ENCODE measurements at places on chromosomes 6 and 20.

DNA sequence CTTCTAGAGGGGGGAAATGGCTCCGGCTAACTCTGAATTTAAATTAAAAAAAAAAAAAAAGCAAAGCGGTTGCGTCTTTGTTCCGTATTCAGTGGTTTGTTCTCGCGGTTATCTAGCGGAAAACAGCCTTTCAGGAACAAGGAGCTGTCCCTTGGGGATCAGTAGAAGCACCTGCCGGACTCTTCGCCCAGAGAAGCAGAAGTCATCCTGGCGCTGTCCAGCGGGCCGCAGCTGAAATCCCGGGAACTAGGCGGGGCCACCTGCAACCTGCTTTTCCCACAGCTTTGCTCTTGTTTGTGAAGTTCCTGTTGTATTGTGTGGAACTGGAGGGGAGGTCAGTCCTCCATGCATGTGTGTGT is 43.9 kb upstream of the GJE1 start:
- H3K27ac ChIP-seq = no peak overlapping the region
- H3K36me3 ChIP-seq = no peaks in the 10 kb centered on the region
- no peak for DNase-seq
- H3K4me3 ChIP-seq = no peak overlapping the region
- peaks cover 32% of the 10 kb centered on the region for H3K27me3 ChIP-seq

DNA sequence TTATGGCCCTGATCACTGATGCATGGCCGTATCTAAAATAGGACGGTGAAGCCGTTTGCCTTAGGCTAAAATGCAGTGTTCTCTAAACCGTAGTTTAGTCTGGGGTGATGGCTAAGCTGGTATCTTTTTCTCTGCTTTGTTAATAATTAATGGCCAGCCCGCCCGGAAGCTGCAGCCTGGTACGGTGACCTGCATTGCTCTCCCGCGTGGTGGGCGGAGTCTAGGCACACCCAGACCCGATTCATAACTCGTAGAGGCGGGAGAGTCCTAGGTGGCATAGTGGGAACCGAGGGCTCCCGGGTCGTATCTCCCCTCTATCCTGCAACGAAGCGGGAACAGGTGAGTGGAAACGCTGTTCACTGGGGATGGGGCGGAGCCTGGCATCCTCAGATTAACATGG is 5.5 kb downstream of the CDH4 start:
- H3K36me3 ChIP-seq = no peaks in the 10 kb centered on the region
- peaks cover 25% of the 10 kb centered on the region for H3K27me3 ChIP-seq
- no peak overlapping the region for H3K4me3 ChIP-seq
- DNase-seq = no peak

DNA sequence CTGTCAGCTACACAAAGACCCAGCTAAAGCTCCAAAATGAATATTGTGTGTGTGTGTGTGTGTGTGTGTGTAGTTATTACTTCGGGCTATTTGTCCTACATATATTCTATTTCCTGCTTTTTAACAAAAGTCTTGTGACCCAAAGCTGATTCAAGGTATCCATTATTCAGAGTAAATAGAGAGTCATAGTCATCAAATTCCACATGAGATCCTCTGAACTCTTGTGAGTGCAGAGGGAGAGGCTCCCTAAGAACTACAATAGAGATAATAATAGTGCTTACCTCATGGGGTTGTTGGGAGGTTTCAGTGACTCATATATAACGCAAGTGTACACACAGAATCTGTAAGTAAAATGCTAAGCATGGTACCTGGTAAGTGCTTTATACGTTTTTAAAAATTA is 95.6 kb upstream of the SHLD1 start:
- no peaks in the 10 kb centered on the region for H3K36me3 ChIP-seq
- H3K4me1 ChIP-seq = peaks cover 85% of the 10 kb centered on the region
- no peaks in the 10 kb centered on the region for H3K27me3 ChIP-seq

- H3K27me3 ChIP-seq = no peaks in the 10 kb centered on the region
- H3K36me3 ChIP-seq = peaks cover 84% of the 10 kb centered on the region
Measured at GRCh38 chr6:13299403-13299821, 28.9 kb downstream of the TBC1D7 start.

DNA sequence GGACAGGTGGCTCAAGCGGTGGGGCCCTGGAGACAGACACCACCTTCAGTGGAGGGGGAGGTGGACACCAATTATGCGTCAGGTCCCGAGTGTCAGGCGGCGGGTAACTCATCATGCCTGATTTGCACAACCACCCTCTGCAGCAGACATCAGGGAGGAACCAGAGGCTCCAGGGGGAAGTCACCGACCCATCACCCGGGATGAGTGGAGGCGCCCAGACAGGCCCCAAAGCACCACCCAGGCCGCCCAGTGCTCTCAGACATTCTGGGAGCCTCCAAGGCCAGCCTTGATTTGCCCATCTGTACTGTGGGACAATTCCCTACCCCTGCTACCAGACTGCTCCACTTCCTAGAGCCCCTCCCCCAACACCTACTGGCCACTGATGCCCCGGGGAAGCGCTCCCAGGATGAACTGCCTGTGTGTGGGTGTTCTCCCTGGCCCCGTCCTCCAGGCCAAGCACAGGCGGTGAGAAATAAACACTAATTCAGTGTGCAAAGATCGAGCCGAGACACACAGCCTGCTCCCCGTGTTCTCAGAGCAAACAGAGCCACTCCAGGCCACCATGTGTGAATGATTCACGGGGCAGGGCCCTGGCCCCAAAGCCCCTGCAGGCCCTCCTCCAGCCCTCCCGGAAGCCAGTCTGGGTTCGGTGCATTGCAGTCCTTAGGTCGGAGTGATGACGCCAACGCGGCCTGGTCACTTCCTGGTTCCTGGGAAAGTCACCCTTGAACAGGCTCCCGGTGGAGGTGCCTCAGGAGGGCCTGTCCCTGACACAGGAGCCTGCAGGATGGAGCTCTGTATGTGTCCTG is 107.2 kb downstream of the ASXL1 start:
- no peak overlapping the region for H3K27ac ChIP-seq
- H3K36me3 ChIP-seq = no peaks in the 10 kb centered on the region
- H3K27me3 ChIP-seq = no peaks in the 10 kb centered on the region

DNA sequence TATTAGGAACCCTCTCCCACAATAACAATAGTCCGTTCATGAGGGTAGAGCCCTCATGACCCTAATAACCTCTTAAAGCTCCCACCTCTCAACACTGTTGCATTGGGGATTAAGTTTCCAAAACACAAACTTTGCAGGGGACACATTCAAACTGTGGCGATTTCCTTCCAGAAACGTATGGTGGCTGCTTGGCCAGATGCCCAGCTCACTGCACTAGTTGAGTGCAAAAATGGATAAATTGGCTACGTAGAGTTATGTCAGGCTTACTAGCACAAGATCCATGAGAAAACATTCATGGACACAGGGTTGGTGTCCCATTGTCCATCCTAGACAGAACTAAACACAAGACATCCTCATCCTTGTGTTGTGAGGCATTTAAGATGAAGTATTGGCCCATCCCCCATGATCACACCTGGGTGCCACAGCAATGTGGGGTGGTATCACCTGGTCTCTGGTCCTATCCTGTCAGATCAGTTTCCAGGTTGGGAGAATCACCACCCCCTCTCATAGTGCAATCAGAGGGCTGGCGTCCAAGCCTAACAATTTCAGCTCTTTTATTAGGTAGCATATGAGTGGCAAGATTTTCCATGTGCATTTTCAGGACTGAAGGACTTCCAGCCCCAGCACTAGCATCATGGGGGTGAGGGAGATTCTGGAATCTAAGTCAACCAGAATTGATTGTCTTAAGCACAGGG is 63.4 kb upstream of the ELOVL5 start:
- H3K4me1 ChIP-seq = peaks cover 12% of the 10 kb centered on the region
- no peak overlapping the region for H3K4me3 ChIP-seq
- H3K27me3 ChIP-seq = no peaks in the 10 kb centered on the region
- DNase-seq = no peak

- H3K36me3 ChIP-seq = peaks cover 41% of the 10 kb centered on the region
- peak; percentile 67 for DNase-seq
- peak overlapping the region; percentile 95 for H3K27ac ChIP-seq
Measured at GRCh38 chr20:33408716-33409654, 7.7 kb upstream of the CDK5RAP1 start.

- no peaks in the 10 kb centered on the region for H3K27me3 ChIP-seq
- no peak overlapping the region for H3K4me3 ChIP-seq
- no peak for DNase-seq
Measured at GRCh38 chr6:54730767-54731630, 115.6 kb upstream of the FAM83B start.

GRCh38 chr20:54151511-54152226 is 22.1 kb downstream of the CYP24A1 start:
- H3K4me1 ChIP-seq = no peaks in the 10 kb centered on the region
- H3K27me3 ChIP-seq = peaks cover 14% of the 10 kb centered on the region
- DNase-seq = no peak
- no peaks in the 10 kb centered on the region for H3K36me3 ChIP-seq
- H3K4me3 ChIP-seq = no peak overlapping the region

DNA sequence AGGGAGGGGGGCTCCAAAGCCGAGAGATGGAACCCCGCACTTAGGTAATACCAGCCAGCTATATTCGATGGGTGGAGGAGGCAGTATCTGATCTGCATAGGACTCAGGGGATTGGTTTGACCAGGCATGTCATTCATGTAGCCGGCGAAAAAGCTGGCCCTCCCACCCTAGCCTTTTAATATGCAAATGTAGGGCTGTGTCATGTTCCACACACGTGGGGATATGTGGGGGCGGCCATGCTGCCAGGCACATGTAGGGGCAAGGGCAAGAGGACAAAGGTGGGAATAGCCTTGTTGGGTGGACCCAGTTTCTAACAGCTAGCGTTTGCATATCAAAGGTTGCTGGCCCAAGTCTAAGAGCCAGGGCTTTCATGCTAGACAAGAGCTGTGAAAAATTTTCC is 39.1 kb upstream of the DDR1 start:
- H3K27ac ChIP-seq = no peak overlapping the region
- no peak for DNase-seq
- peaks cover 3% of the 10 kb centered on the region for H3K27me3 ChIP-seq
- peaks cover 15% of the 10 kb centered on the region for H3K4me1 ChIP-seq
- H3K4me3 ChIP-seq = no peak overlapping the region

- H3K4me1 ChIP-seq = peaks cover 13% of the 10 kb centered on the region
- peaks cover 44% of the 10 kb centered on the region for H3K36me3 ChIP-seq
- no peak overlapping the region for H3K4me3 ChIP-seq
Measured at GRCh38 chr6:170344631-170345576, 38.3 kb downstream of the FAM120B start.

DNA sequence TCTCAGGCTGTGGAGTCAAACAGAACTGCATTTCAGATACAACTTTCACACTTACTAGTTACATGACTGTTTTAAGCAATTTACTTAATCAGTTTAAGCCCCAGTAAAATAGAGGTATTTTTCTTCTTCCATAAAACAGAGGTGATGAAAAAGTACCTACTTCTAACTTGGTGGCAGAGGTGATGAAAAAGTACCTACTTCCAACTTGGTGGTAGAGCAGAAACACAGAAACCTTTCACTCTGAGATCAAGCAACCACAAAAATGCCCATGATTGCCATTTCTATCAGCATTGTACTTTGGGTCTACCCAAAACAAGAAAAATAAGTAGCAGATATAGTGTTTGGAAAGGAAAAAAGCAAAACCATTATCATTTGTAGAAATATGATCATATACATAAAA is 148.7 kb downstream of the OPRM1 start:
- no peak overlapping the region for H3K27ac ChIP-seq
- DNase-seq = no peak
- H3K36me3 ChIP-seq = no peaks in the 10 kb centered on the region
- H3K4me1 ChIP-seq = no peaks in the 10 kb centered on the region
- no peak overlapping the region for H3K4me3 ChIP-seq
- no peaks in the 10 kb centered on the region for H3K27me3 ChIP-seq

DNA sequence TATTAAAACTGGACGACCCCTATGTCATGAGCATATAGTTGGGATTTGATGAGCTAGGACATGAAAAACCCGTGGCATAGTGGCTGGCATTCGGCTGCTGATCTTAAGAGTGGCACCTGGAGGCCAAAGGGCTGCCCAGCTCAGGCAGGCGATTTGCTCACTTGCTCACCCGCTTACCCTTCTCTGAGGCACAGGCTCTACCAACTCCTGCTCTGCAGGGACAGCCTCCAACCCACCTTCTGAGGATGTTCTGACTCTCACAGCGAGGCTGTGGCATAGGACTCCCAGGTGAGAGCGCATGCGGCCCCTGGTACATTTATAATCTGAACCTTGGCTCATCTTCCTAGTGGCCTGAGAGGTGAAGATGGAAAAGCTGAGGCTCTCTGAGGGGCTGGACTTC is 995 bp downstream of the RSPO4 start:
- no peak overlapping the region for H3K27ac ChIP-seq
- no peaks in the 10 kb centered on the region for H3K36me3 ChIP-seq
- H3K27me3 ChIP-seq = peaks cover 75% of the 10 kb centered on the region
- no peak overlapping the region for H3K4me3 ChIP-seq
- DNase-seq = no peak

- no peaks in the 10 kb centered on the region for H3K27me3 ChIP-seq
- H3K4me3 ChIP-seq = no peak overlapping the region
- DNase-seq = no peak
- no peak overlapping the region for H3K27ac ChIP-seq
- peaks cover 40% of the 10 kb centered on the region for H3K36me3 ChIP-seq
Measured at GRCh38 chr20:18511571-18511970, 3.8 kb downstream of the SEC23B start.

GRCh38 chr6:19831358-19831757 is 5.8 kb upstream of the ID4 start:
- no peaks in the 10 kb centered on the region for H3K4me1 ChIP-seq
- H3K4me3 ChIP-seq = no peak overlapping the region
- no peaks in the 10 kb centered on the region for H3K36me3 ChIP-seq
- peaks cover 25% of the 10 kb centered on the region for H3K27me3 ChIP-seq

DNA sequence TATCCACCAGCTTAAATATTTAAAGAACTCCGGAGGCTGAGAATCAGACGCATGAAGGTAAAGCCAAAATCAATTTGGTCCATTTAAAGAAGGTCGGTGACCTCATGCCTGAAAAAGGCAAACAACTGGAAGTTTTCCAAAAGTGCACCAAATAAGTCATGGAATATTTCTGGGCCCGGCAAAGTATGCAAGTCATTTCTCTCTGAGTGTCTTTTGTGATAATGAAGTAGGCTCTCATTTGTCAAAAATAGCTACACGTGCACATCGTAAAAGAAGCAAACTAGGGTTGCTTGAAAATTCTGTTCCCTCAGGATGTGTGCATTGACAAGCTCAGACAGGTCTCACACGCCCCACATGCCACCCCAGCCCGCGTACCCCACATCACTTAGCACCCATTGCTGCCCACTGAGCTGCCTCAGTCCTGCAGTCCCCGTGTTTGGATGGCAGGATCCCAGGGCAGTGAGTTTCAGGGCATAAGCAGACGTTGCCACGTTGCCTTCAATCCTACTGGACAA is 20.5 kb upstream of the PYGB start:
- peaks cover 27% of the 10 kb centered on the region for H3K36me3 ChIP-seq
- no peak overlapping the region for H3K4me3 ChIP-seq
- H3K27me3 ChIP-seq = no peaks in the 10 kb centered on the region
- H3K27ac ChIP-seq = peak overlapping the region; percentile 56
- H3K4me1 ChIP-seq = peaks cover 14% of the 10 kb centered on the region
- DNase-seq = no peak

- no peak for DNase-seq
- peak overlapping the region; percentile 3 for H3K27ac ChIP-seq
- H3K4me3 ChIP-seq = peak overlapping the region; percentile 49
- no peaks in the 10 kb centered on the region for H3K27me3 ChIP-seq
Measured at GRCh38 chr6:148770408-148771211, 23.8 kb downstream of the UST start.

- H3K4me1 ChIP-seq = peaks cover 4% of the 10 kb centered on the region
- no peak overlapping the region for H3K4me3 ChIP-seq
- no peak for DNase-seq
- no peaks in the 10 kb centered on the region for H3K36me3 ChIP-seq
- no peaks in the 10 kb centered on the region for H3K27me3 ChIP-seq
- no peak overlapping the region for H3K27ac ChIP-seq
Measured at GRCh38 chr20:18011951-18012645, 43.3 kb downstream of the MGME1 start.

Measured in stimulated activated naive B cell treated with anti-CD40 and anti-IgM and Interleukin-4, amounts not matched to agents 10 μg/mL and 1 μg/mL and 100 μg/mL, for 72 hours (primary cell).